Upper lobe of right lung (tissue), 1 donor: ENCODE measurements at places on chromosomes 7 and 10. TPM values are rescaled to one million over a fixed set of nuclear protein-coding genes. Genes with fewer than 3 reads are reported as not detected.

Gene GPR15LG
- total RNA-seq, result not detected

Gene KIF20B
- 5.1 TPM for total RNA-seq

Gene OPN4
- not detected for total RNA-seq

Gene KNDC1
- total RNA-seq, result 14.3 TPM

Gene TAS2R5
- 2.2 TPM for total RNA-seq

Gene STMP1
- total RNA-seq, result 23.4 TPM

Gene PNLIPRP1
- not detected for total RNA-seq

Gene GGCT
- total RNA-seq, result 25.6 TPM

Gene PIP
- not detected for total RNA-seq

Gene FAM25A
- total RNA-seq, result not detected

Gene CTAGE4
- total RNA-seq, result 9.5 TPM

Gene UNCX
- total RNA-seq, result not detected

Gene STEAP1B
- total RNA-seq, result 2.5 TPM

Gene OR9A2
- total RNA-seq, result not detected

Gene SH2B2
- 13.2 TPM for total RNA-seq

Gene EBF3
- 0.20 TPM for total RNA-seq

Gene PDSS1
- total RNA-seq, result 6.2 TPM

Gene TUBAL3
- total RNA-seq, result not detected

Gene FAM180A
- total RNA-seq, result 6.8 TPM

Gene FRAT2
- 20.4 TPM for total RNA-seq

Gene ZNF117
- total RNA-seq, result 18.7 TPM

Gene PRPF18
- 23.7 TPM for total RNA-seq

Gene ZFAND4
- total RNA-seq, result 18.7 TPM

Gene KIF11
- total RNA-seq, result 0.93 TPM

Gene TAS2R41
- total RNA-seq, result not detected

Gene ZFAND2A
- total RNA-seq, result 19.9 TPM

Gene BLNK
- 8.8 TPM for total RNA-seq

Gene ITGB1
- 517 TPM for total RNA-seq

Gene EMX2
- total RNA-seq, result not detected

Gene DGKI
- total RNA-seq, result 0.67 TPM

Gene SEMA3A
- 12.0 TPM for total RNA-seq

Gene ANKRD22
- total RNA-seq, result 2.3 TPM

Gene FAM241B
- total RNA-seq, result 5.2 TPM

Gene SPDYE5
- total RNA-seq, result not detected

Gene CALY
- total RNA-seq, result not detected

Gene TRPV6
- 0.38 TPM for total RNA-seq

Gene SPDYE11
- not detected for total RNA-seq

Gene TYW1B
- total RNA-seq, result 6.7 TPM

Gene IRF5
- total RNA-seq, result 29.4 TPM

Gene TMEM130
- 20.0 TPM for total RNA-seq

Gene SORCS3
- total RNA-seq, result not detected

Gene SPAG6
- not detected for total RNA-seq

Gene ZNF12
- total RNA-seq, result 25.0 TPM

Gene OR13A1
- total RNA-seq, result not detected

Gene ZNF212
- 10.2 TPM for total RNA-seq
